ENCODE measurements at places on chromosomes 1 and 21.

DNA sequence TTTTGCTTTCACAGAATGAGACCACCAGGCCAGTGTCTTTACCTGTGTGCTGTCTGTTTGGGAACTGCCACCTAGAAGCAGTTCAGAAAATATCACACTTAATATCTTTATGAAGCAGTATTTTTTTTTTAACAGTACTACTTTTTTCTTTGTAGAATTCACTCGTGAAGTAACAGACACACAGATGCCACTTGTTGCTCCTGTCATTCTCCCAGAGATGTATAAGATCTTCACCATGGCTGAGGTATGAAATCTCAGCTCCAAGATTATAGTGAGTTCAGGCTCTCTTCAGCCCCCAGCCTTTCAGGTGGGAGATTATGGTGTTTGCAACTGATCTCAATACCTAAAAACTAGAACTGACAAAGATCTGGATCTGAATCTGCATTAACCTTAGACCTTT, 23.0 kb downstream of the IPO9 start:
- no peak for DNase-seq

GRCh38 chr1:119829625-119830024, 18.4 kb upstream of the REG4 start:
- DNase-seq = no peak

DNA sequence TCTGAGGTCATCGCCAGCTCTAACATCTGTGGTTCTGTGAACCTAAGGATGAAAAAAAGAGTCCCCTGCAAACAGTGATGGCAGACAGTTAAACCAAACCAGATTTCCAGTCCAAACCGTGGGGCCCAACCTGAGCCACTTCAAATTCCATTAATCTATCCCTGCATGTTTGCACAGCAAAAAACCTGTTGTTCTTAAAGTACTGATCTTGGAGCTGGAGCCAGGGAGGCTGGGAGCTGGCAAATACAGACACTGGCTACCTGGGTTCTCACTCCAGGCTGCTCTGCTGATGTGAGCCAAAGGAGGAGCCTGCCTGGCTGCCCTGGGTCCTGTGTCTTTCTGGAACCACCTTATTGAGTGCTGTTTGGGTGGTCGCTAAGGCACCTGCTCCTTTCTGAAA, 16.4 kb downstream of the LDLRAD1 start:
- DNase-seq = no peak

DNA sequence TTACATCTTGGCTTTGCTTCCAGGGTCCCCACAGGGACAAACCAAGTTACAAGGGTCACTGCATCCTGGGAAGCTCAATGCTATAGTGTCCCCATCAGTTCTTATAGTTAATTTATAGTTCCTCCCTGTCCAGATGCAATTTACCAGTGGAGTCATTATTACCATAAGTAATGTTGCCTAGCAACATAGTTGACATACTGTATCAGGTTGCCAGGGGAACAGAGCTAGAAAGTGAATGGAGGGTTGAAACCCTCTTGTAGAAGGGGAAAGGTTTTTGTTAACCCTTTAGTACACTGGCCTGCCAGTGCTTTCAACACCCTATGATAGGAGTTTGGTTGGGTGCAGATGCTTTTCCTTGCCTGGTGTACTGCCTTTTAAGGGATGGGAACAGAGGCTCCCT, 34.3 kb upstream of the TTC4 start:
- DNase-seq = no peak

DNA sequence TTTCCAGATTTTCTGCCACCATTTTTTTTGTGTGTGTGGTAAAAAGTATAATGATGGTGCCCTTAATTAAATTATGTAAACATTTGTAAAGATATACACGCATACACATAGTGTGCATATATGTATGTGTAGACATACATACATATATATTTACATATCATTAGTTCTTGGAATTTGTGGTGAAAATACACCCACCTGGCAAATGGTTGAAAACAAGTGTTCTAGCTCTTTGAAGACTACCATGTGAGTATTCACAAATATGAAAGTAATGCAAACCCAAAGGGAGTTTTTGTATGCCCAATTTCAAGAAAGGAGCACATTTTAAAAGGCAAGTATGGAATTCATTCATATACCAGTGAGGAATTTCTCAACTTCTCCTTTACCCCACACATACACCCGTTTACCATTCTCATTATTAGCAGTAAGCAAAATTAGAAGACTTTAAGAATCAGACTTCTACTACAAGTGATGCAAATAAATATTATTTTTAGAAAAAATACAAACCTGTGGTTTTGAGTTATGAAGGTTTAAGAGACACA, 8.0 kb downstream of the RABGAP1L start:
- no peak for DNase-seq

DNA sequence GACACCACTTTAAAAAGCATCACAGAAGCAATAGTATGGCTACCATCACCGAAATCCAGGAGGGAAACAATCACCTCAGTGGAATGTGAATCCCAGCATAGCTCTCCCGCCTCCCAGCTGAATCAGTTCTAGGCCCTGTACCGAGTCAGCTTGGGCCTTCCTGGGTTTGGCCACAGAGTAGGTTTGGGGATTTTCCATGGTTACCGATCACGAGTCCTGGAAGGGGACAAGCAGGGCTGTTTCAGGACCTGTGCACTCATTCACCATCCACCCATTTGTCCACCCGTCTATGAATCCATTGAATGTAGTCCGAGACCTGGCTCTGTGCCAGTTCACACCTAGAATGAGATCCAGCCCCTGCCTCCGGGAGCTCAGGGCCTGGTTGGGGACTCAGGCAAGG, 94.2 kb downstream of the ARHGEF10L start:
- no peak for DNase-seq

DNA sequence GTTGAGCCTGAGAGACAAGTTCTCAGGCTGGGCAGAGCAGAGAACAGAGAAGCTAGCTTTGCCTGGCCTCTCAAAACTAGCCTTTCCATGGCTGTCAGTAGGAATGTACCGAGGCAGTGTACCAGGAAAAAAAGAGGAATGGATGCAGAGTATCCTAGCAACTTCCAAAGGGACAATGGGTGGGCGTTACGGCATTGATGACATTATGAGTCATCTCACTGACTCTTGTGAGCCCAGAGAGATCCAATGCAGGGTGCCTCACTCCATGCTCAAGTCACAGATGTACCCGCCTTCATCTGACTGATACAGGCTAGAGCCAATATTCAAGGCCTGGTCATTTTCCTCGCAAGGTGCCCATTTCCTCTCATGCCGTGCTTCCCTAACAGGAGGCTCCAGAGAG, 51.4 kb upstream of the C8B start:
- no peak for DNase-seq

GRCh38 chr1:79224537-79224936, 218.0 kb upstream of the ADGRL4 start:
- DNase-seq = no peak

GRCh38 chr1:115676498-115677181, 34.9 kb downstream of the VANGL1 start:
- DNase-seq = no peak

DNA sequence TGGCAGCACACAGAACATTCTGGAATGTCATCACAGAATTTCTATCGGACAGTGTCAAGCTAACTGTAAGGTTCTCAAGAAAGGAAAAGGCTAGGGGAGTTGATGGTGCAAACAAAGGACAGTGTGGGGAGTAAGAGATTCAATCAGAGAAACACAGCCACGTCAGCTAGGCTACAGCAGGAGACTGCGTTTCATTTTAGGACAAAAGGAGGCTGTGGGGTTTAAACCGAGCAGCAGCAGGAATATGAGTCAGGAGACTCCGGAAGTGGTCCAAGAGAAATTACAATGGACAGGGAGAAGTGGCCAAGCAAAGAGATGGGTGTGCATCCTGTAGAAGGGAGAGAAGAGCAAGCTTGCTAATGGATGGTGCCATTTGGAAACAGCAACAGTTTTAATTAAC, 37.4 kb upstream of the C1orf198 start:
- no peak for DNase-seq

- DNase-seq = no peak
These were observed 29.6 kb upstream of the FMO2 start for GRCh38 chr1:171155484-171155883.

GRCh38 chr1:38029685-38030511, 16.7 kb downstream of the POU3F1 start:
- DNase-seq = no peak

- no peak for DNase-seq
These were observed 148.6 kb upstream of the HOOK1 start for GRCh38 chr1:59666106-59666505.

- DNase-seq = no peak
These were observed 76.9 kb upstream of the ZRANB2 start for GRCh38 chr1:71157715-71158114.

GRCh38 chr1:42618866-42619265, 39.4 kb upstream of the PPIH start:
- DNase-seq = no peak

- DNase-seq = no peak
These were observed 6.5 kb upstream of the GRIK3 start for GRCh38 chr1:37040773-37041172.

DNA sequence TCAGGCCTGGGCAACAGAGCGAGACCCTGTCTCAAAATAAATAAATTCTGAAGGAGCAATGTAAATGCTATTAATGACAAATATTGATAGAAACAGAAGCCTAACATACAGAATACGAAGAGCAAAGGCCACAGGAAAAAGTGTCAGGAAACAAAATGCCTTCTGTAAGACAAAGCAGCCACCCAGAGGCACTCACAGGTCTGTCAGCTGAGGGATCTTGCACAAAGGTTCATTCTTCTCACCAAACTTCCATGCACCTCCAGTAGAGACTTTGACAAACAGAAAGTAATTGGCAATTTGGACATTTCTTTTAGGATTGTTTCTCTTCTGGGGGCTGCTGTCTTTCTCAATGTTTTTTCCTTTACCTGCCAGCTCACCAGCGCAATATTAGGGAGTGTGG, 1.2 kb upstream of the ALDH9A1 start:
- no peak for DNase-seq

DNA sequence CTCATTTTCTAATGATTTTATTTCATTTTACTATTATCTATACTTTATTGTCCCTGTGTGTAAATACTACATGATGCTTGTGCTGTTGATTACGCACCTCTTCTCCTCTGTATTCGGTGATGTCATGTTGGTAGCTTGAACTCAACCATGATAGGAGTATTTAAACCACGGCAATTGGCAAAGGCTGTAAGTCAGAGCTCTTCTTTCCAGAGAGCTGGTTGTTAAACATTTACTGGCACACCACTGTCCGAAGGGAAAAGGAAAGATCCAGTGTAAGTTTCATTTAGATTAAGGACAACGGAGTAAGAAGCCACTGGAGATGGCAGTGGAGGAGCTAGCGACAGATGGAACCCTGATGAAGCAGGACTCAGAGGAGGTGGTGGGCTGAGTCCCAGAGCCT, 93.4 kb upstream of the KCNE2 start:
- DNase-seq = no peak
